ENCODE measurements at places on chromosomes 7 and 10. TPM values are rescaled to one million over a fixed set of nuclear protein-coding genes. Genes with fewer than 3 reads are reported as not detected.

- DNase-seq, result no peak
Observed at GRCh38 chr10:88744002-88744401, 15.8 kb upstream of the LIPN start.

- no peak for DNase-seq
Observed at GRCh38 chr10:24438800-24439199, 229.9 kb downstream of the KIAA1217 start.

GRCh38 chr7:152617056-152617455 lies 58.9 kb downstream of the XRCC2 start:
- no peak for DNase-seq

GRCh38 chr7:152858761-152859160 lies 99.2 kb downstream of the ACTR3B start:
- DNase-seq, result no peak

GRCh38 chr7:123433665-123434064 lies 100.7 kb downstream of the IQUB start:
- no peak for DNase-seq

- no peak for DNase-seq
Observed at GRCh38 chr10:44334621-44335184, 50.2 kb downstream of the CXCL12 start.

GRCh38 chr7:76234931-76235441 lies 33.3 kb downstream of the SRRM3 start:
- DNase-seq, result peak; percentile 92

DNA sequence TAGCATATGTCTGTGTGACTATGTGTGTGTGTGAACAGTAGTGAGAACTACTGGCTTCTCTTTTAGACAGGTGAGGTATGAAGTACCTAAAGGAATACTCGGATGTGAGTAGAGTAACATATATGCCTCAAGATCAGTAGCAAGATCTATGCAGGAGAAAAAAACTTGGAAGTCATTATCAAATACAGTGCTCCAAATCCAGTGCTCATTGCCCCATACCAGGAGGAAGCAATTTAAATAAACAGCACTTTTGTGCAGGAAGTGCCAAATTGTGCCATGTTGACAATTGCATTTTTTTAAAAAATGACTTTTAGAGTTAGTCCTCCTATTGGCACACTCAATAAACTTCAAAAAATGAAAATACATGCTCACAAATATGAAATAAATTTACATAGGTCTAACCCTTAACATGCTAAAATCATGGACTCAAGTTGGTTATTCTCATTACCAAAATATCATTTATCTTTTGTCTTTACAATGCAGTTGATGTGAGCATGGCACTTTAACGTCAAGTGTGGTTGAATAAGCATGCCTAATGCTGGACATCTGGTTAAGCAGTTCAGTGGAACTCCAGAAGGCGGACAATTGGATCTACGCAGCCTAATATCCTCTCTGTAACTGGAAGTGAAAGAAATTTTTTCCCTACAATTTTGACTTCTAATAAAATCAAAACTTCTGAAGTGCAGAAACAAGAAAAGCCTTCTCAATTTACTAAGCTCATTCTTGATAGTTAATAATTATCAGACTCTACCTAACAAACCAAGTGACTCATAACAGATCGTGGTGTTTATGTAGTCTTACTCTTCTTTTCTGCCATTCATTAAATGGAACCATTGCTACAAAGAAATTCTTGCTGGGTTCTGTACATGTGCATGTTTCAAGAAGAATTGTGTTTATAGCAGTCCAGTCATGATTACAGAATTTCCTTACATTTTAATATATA lies 195.2 kb downstream of the MDFIC start:
- no peak for DNase-seq

GRCh38 chr7:36280840-36281812 lies 108.5 kb upstream of the ANLN start:
- peak; percentile 90 for DNase-seq

- no peak for DNase-seq
Observed at GRCh38 chr7:66205741-66206090, 582 bp downstream of the TPST1 start.

GRCh38 chr10:3760083-3760482 lies 24.9 kb downstream of the KLF6 start:
- DNase-seq, result no peak

GRCh38 chr10:125468278-125468677 lies 214.7 kb downstream of the TEX36 start:
- DNase-seq, result no peak

- peak; percentile 56 for DNase-seq
Observed at GRCh38 chr7:130349911-130350782, 5.5 kb downstream of the CPA5 start.

- DNase-seq, result no peak
Observed at GRCh38 chr10:132229834-132230556, 43.2 kb downstream of the DPYSL4 start.

GRCh38 chr10:21950566-21950965 lies 53.0 kb downstream of the DNAJC1 start:
- DNase-seq, result no peak

GRCh38 chr10:14372606-14373005 lies 41.9 kb upstream of the FRMD4A start:
- no peak for DNase-seq

GRCh38 chr7:149569025-149569725 lies 71.6 kb upstream of the ZNF746 start:
- DNase-seq, result no peak

DNA sequence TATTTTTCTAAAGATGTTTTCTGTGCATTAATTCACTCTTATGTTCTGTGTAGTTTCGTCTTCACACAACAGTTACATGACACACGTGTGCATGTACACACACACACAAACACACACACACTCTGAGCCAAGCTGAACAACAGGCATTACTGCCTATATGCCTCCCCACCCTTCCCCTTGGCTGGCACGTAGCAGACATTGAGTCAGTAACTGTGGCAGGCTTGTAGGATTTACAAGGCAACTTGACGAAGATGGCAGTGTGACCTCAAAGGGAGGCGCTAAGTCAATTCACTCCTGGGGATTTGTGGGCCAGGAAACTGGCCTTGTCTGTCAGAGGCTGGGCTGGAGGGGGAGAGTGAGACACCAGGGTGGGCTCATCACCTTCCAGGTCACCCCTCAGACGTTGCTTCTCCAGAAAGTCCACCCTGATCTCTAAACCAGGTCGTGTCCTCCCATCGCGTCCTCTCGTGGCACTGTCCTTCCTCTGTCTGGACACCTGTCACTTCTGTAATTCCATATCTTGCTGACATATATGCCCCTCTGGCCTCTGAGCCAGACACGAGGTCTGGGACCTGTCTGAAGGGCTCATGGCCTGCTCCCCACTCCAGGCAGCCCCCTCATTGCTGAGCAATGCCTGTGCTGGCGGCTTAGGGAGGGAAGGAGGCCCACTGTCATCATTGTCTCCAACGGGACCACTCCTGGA lies 41.1 kb upstream of the INPP5A start:
- DNase-seq, result peak; percentile 54

- DNase-seq, result peak; percentile 34
Observed at GRCh38 chr7:143394068-143394467, 12.9 kb downstream of the ZYX start.

DNA sequence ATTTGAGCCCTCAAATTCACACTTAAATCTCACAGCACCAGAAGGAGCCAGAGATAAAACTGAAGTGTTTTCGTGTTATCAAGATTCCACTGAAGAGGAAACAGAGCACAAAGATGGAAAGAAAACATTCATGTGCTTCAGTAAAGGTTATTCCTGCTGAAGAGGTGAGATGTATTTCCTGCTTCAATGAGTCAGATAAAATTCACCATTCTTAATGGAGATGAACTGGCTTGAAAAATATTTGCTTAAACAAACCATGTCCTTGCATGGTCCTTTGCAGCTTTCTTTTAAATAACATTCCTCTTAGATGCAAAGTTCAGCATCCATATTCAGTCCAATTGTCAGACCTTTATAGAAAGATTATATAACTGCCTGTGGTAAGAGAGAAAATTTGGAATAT lies 294.2 kb downstream of the IPMK start:
- no peak for DNase-seq

DNA sequence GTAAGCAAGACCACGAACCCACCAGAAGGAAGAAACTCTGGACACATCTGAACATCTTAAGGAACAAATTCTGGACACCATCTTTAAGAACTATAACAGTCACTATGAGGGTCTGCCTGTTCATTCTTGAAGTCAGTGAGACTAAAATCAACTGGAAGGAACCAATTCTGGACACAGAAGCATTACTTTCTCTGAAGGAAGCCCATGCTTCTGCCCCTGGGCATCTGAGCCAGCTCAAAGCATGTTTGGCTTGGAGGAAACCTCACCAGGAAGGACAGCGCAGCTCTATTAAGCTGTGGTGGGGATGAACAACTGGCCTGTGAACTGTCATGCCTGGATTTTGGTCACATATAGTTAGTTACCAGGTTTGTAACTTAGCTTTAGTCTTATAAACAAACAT lies 132.4 kb upstream of the GDF10 start:
- no peak for DNase-seq

Gene BTBD16
- 0.14 TPM for total RNA-seq

Gene TPST1
- total RNA-seq, result 32.5 TPM

Gene PITX3
- not detected for total RNA-seq

Gene EIF3A
- total RNA-seq, result 82.2 TPM

Gene FAM25A
- total RNA-seq, result not detected

Gene GDF2
- not detected for total RNA-seq

Measured in posterior vena cava (tissue), 2 donors.